ENCODE measurements at places on chromosomes 12 and 14.

GRCh38 chr12:123019841-123020138 lies 39.3 kb downstream of the ARL6IP4 start:
- no peak for DNase-seq

DNA sequence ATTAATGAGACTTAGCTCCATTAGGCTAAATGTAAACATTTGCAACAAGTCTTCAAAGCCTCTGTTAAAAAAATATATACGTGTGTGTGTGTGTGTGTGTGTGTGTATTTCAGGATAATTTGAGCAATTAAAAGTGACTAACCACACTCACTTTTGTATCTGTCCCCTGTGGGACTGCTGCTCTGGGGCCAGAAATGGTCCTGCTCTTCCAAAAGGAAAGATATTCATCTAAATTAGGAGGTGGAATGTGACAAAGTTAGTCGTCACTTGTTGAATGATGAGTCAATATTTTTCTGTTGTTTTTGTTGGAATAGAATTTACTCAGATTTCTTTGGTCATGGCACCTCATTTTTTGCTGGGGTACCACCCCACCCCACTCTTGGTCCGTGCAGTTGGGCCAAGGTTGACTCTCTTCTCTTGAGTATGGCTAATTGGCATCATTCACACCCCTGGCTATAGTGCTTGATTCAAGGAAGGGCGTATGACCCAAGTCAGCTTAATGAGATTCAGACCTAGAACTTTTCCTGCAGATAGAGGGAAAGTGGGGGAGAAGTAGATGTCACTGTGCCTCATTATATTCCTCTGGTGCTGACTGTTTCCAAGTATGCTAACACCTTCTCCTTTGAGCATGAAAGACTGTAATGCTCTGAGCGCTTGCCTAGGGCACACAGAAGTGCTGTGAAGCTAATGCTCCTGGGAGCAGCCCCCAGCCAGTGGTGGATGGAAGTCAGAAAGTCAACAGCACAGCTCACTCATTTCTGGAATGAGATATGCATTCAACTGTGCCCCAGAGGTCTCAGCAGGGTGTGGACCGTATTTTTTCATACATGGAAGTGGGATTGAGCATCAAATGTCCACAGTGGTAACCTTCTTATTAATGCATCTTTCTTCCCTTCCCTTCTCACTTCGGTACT lies 577.0 kb upstream of the TBX3 start:
- peak; percentile 20 for DNase-seq

DNA sequence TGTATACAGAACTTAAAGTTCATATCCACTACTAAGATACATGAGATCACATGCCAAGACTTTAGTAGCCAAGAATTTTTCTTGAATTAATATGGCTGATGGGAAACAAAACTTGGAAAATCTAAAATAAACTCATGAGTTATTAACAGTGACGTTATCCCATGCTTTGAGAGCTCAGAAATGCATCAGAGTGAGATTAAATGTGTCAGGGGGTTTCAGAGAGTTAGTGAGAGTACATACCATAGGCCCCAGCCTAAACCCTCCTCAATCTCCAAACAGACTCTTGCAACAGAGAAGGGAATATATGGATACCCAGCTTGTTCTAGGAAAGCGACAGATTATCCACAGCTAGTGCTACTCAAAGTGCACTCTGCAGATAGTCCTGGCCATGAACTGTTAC lies 19.3 kb downstream of the SLC35F4 start:
- DNase-seq = no peak

GRCh38 chr12:43550831-43551271 lies 1.2 kb downstream of the ADAMTS20 start:
- DNase-seq = no peak

- no peak for DNase-seq
These were observed 39.6 kb upstream of the ITPR2 start for GRCh38 chr12:26872625-26873024.

- no peak for DNase-seq
These were observed 2.3 kb downstream of the CCND2 start for GRCh38 chr12:4275870-4276301.

GRCh38 chr12:31618228-31619025 lies 27.5 kb upstream of the DENND5B start:
- DNase-seq = no peak

- DNase-seq = no peak
These were observed 96.8 kb upstream of the USP15 start for GRCh38 chr12:62163368-62163767.

DNA sequence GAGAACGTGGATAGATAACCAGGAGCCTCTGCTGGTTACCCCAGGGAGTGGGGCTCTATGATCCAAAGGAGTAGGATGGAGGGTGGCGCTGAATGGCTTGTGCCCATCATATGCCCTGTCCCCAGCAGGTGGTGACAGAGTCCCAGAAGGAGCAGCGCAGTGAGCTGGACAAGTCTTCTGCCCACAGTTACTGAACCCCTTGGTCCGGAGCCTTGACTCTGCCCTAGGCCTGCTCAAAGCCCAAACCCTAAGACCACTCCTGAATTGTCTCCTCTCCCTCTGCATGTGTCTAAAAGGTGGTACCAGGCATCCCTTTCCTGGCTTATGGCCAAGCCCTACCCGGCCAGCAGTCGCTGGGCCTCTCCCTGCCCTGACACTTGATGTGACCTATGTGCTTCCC lies 3.2 kb downstream of the PRPH start:
- no peak for DNase-seq

GRCh38 chr12:15049461-15050153 lies 76.8 kb downstream of the PDE6H start:
- no peak for DNase-seq

DNA sequence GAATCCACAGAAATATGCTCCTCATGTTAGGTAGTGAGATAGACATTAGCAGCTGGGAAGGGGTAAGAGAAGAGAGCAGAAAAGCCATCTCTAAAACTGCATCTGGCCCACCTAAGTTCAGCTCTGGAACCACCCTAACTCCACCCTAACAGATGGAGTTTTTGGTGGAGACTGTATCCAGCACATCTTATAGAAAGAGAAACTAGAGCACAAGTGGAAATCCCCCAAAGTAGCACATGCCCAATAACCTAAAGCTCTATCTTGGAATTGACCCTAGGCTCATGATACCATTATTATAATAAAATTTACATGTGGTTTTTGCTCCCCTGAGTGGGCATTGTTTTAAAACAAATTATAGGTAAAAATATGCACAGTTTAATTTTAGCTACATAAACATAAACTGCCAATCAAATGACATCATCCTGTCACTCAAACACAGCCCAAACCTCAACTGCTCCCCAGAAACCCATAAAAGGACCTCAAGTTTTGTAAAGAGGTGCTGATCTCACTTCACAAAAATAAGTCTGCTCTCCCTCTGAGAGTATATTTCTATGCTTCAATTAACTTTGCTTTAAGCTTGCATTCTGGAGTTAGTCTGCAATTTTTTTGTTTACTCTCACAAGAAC lies 206.4 kb downstream of the PIK3C2G start:
- DNase-seq = no peak

DNA sequence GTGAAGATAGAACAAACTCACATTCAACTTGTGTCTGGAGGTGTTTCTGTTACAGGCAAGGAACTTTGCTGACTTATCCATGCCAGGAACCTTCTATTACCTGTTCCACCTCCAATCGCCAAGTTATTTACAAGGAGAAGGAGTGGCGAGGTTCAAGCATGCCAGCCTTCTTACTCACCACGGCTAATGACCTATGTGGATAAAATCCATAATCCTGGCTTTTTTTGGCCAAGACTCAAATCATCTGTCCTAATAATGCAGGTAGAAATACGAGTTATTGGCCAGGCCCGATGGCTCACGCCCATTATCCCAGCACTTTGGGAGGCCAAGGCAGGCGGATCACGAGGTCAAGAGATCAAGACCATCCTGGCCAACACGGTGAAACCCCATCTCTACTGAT lies 241.6 kb downstream of the TMEM132D start:
- DNase-seq = no peak

Data from GM23248 (cell line).